ENCODE measurements at places on chromosomes 13 and 19.

- no peak for DNase-seq
These were observed 527 bp upstream of the EMC10 start for GRCh38 chr19:50475736-50476223.

- DNase-seq = peak; percentile 75
These were observed 34.9 kb upstream of the TPM4 start for GRCh38 chr19:16041299-16041990.

DNA sequence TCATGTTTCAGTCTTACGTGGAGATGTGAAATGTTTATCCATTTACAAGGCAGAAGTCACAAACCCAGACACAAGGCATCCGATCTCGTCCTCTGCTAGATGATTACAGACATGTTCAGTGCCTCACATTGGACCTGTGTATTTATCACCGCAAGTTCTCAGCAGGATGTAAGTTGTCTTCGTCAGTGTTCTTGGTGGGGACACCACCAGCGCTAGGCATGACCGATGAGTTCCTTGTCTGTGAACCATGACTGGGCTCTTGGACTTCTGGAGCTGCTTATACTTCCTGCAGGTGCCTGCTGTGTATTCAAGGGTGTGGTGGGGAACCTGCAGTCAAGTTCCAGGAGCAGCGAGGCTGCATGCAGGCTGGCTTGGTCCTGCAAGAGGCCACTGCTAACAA is 105.4 kb downstream of the URI1 start:
- DNase-seq = no peak

GRCh38 chr19:932648-933552 is 7.1 kb downstream of the ARID3A start:
- peak; percentile 57 for DNase-seq

- DNase-seq = no peak
These were observed 95.4 kb downstream of the CYSLTR2 start for GRCh38 chr13:48749144-48749543.

- DNase-seq = no peak
These were observed 857.8 kb downstream of the GPC5 start for GRCh38 chr13:92256211-92256610.

- DNase-seq = no peak
These were observed 11.3 kb upstream of the BTBD2 start for GRCh38 chr19:2026770-2027169.

GRCh38 chr13:72585254-72585653 is 142.2 kb downstream of the MZT1 start:
- DNase-seq = no peak

DNA sequence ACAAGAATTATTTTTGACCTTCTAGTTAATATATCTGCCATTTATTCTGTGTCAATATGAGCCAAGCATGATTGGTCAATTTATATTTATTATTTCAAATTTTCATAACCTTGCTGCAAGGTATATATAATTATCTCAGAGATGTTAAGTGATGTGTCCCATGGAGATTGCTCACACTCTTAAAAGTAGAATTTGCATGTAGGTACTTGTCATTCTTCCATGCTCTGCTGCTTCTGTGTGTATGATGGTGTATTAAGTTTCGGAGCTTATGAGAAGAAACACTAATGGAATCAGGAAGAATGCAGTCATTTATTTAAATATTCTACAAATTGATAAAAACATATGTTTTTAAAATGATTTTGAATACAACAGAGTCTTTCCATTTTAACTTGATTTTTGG is 586.8 kb upstream of the MIR17HG start:
- DNase-seq = no peak
